ENCODE measurements at places on chromosomes 4 and X.

GRCh38 chrX:12330841-12331240 lies 192.6 kb downstream of the FRMPD4 start:
- no peak for DNase-seq

DNA sequence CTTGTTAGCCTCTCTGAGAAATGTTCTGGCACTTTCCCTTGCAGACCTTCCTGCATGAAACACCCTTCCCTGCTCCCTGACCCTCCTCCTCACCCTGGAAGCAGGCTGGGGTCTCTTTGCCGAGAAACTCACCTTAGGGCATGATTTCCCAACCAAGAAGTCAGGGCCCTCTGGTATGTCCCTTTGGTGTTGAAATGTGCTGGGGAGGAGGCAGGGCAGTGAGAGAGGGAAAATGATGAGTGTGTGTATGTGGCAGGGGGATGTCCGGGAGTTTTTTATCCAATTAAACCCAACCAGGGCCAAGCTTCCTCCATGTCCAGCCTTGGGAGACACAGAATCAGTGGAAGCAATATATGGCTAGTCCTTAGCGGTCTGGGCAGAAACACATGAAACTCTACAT lies 5.1 kb downstream of the ELF4 start:
- no peak for DNase-seq

- no peak for DNase-seq
These were observed 13.0 kb downstream of the RGN start for GRCh38 chrX:47091149-47091775.

DNA sequence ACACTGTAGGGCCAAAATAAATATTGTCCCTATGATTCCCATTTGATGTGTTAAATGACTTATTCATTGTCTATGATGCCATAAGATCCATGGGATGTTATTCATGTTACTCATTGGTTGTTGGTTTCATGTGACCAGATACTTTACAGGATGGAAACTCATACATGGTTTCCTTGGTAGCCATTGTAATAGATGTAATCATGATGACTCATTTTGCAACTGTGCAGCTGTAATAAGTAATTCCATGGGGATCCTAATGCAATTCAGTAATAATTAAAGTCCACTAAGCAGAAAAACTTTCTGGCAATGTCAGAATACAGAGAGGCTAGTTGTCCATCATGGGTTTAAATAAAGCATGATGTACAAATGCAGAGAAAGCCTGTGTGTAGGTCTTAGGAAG lies 389.7 kb upstream of the NR3C2 start:
- no peak for DNase-seq

DNA sequence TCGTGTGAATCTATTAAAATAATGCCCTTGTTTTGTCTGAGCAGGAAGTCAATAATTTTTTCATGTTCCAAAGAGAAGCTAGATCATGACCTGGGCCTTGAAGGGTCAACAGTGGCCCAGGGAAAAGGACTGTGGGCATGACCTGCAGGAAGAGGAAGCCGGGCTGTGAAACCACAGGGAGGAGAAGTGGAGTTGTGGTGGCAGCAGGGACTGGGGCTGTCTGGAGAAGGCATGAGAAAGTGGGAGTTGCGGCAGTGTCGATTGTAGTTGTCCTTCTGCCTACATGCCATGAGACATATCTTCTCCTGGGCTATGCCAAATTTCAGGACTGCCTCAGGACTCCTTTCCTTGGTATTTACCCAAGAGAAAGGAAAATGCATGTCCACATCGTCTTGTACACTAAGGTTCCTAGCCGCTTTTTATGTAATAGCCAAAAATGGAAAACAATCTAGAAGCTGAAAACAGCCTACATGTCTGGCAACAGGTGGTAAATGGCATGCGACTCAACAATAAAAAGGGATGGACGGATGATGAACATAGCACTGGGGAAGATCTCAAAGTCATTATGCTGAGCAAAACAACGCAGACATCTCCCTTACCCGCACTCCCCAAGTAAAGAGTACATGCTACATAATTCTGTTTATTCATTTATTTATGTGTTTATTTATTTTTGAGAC lies 13.6 kb upstream of the PTTG2 start:
- DNase-seq, result no peak

GRCh38 chrX:79477691-79478090 lies 110.6 kb upstream of the ITM2A start:
- DNase-seq, result no peak

DNA sequence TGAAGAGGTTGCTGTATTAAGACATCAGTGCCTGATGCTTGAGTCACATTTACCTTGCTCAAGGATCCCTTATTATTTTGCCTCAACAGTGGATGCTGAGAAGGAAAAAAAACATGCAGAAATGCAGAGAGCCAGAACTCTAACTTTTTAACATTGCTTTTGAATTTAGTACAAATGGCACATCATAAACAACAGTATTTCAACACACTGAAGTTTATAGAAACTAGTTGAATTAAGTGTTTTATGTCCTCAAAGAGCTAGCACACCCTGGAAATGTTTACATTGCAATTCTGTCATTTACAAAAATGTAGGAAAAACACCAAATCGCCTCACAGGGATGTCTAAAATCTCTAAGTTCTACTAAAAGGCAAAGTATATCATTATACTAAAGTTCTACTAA lies 69.5 kb upstream of the BLTP1 start:
- no peak for DNase-seq
